Esophagus muscularis mucosa (tissue), 4 donors: ENCODE measurements at places on chromosomes 2 and 18. TPM values are rescaled to one million over a fixed set of nuclear protein-coding genes. Genes with fewer than 3 reads are reported as not detected.
A peak's percentile ranks its signal among the peaks of the same experiment; 100 is the strongest.

KIAA1328 gene
- 13.1 TPM for total RNA-seq

DNA sequence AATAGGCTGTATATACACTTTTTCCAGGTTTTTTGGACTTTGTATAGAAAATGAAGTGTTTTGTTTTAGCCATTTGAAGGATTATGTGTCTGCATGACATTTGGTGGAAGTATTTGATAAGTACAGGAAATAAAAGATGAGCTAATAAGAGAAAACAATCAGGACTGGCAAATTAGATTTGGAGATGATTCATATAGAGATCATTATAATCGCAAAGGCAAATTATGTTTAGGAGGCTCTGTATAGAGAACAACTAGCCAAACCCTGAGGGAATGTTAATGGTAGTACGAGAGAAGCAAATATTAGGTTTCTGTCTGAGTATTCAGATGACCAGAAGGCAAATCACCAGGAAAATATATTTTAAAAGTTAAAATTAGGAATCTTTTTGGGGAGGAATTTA, 41.7 kb downstream of the PLCL1 start:
- H3K4me3 ChIP-seq = no peak overlapping the region
- DNase-seq = no peak
- peaks cover 51% of the 10 kb centered on the region for H3K4me1 ChIP-seq
- no peaks in the 10 kb centered on the region for H3K27me3 ChIP-seq
- H3K27ac ChIP-seq = peak overlapping the region; percentile 68
- H3K36me3 ChIP-seq = no peaks in the 10 kb centered on the region

DNA sequence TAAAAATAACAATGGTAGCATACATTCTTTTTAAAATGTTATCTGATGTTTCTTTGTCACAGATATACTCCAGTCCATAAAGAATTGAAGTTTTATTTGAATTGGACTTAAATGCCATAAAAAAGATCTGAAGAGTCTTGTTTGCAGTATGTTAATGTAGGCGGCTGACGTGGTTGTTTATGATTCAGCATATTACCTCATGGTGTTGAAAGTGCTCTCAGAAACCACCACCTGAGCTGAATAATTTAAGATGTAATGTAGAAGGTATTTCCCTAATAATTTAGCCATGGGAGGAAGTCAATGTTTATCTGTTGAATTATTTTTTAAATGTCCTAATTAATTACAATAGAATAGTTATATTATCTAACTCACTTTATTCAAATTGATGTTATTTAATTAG, 58.6 kb upstream of the CHN1 start:
- peaks cover 7% of the 10 kb centered on the region for H3K36me3 ChIP-seq
- no peak overlapping the region for H3K27ac ChIP-seq

- H3K27ac ChIP-seq = no peak overlapping the region
- H3K4me3 ChIP-seq = no peak overlapping the region
- no peak for DNase-seq
- no peaks in the 10 kb centered on the region for H3K36me3 ChIP-seq
- H3K27me3 ChIP-seq = no peaks in the 10 kb centered on the region
These were observed 8.7 kb upstream of the BIN1 start for GRCh38 chr2:127115471-127116199.

TWIST2 gene
- total RNA-seq = 46.9 TPM

GRCh38 chr2:143581134-143581533, 451.9 kb downstream of the ARHGAP15 start:
- no peaks in the 10 kb centered on the region for H3K27me3 ChIP-seq
- no peak for DNase-seq
- no peaks in the 10 kb centered on the region for H3K36me3 ChIP-seq
- H3K4me1 ChIP-seq = no peaks in the 10 kb centered on the region
- H3K27ac ChIP-seq = no peak overlapping the region

CD8B2 gene
- not detected for total RNA-seq

SERPINB4 gene
- total RNA-seq = not detected

- H3K4me3 ChIP-seq = no peak overlapping the region
- no peaks in the 10 kb centered on the region for H3K36me3 ChIP-seq
- no peaks in the 10 kb centered on the region for H3K27me3 ChIP-seq
- DNase-seq = no peak
- H3K4me1 ChIP-seq = peaks cover 6% of the 10 kb centered on the region
These were observed 38.3 kb downstream of the GCG start for GRCh38 chr2:162113776-162114168.

GRCh38 chr18:40962784-40963183, 992.2 kb upstream of the PIK3C3 start:
- H3K27me3 ChIP-seq = no peaks in the 10 kb centered on the region
- H3K36me3 ChIP-seq = no peaks in the 10 kb centered on the region
- no peaks in the 10 kb centered on the region for H3K4me1 ChIP-seq
- H3K27ac ChIP-seq = no peak overlapping the region
- H3K4me3 ChIP-seq = no peak overlapping the region
- no peak for DNase-seq

GRCh38 chr18:54776282-54776977, 51.8 kb upstream of the RAB27B start:
- DNase-seq = no peak
- no peak overlapping the region for H3K27ac ChIP-seq
- no peaks in the 10 kb centered on the region for H3K27me3 ChIP-seq
- H3K4me1 ChIP-seq = peaks cover 13% of the 10 kb centered on the region
- H3K4me3 ChIP-seq = no peak overlapping the region

VWA3B gene
- not detected for total RNA-seq

- H3K27me3 ChIP-seq = no peaks in the 10 kb centered on the region
- no peaks in the 10 kb centered on the region for H3K36me3 ChIP-seq
- DNase-seq = no peak
- H3K4me3 ChIP-seq = peak overlapping the region; percentile 25
- peaks cover 33% of the 10 kb centered on the region for H3K4me1 ChIP-seq
These were observed 10.8 kb upstream of the MAPRE2 start for GRCh38 chr18:35030277-35030989.

GRCh38 chr18:31679791-31680432, 4.5 kb downstream of the B4GALT6 start:
- no peaks in the 10 kb centered on the region for H3K27me3 ChIP-seq
- H3K27ac ChIP-seq = peak overlapping the region; percentile 48
- peaks cover 34% of the 10 kb centered on the region for H3K4me1 ChIP-seq
- H3K4me3 ChIP-seq = no peak overlapping the region
- no peaks in the 10 kb centered on the region for H3K36me3 ChIP-seq
- no peak for DNase-seq

POTEJ gene
- not detected for total RNA-seq

DNA sequence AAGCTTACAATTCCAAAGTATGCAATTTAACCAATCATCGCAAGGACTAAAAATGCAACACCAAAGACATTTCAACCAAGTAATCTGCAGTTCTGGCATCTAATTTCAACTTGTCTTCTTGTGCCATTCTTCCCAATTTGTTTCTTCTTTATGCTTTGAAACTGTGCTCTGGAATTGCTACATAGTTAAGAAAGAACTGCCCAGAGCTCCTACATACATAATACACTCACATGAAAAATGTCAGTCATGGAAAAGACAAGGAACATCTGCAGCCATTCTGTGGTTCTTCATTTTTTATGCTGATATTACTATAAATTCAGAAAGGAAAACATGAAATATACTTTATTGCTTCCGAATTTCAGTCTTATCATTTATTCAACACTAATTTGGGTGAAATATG, 4.4 kb downstream of the EPB41L3 start:
- no peaks in the 10 kb centered on the region for H3K36me3 ChIP-seq
- no peaks in the 10 kb centered on the region for H3K27me3 ChIP-seq
- H3K27ac ChIP-seq = no peak overlapping the region
- H3K4me3 ChIP-seq = no peak overlapping the region

DNA sequence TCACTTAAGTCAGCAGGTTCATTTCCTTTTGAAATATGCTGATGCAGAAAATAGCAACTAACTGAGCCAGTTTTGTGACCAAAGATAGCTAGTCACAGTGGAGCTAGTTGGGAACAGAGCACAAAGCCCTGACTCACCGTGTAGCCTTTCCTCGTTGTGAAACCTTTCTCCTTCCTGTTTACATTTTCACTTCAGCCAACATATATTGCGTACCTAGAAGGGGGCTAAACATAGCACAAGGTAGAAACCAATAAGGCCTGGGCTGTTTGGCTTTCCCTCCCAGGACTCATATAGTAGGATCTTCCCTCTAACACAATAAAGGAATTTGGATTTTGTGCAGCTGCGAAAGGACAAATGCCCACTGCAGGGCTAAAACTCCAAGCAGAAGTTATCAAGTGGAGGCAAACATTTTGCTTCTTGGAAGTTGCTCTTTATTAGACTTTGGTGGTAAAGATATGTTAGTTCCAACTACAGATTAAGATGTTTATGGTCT, 24.5 kb upstream of the LPIN2 start:
- no peaks in the 10 kb centered on the region for H3K4me1 ChIP-seq
- no peaks in the 10 kb centered on the region for H3K27me3 ChIP-seq
- peak; percentile 62 for DNase-seq
- H3K4me3 ChIP-seq = no peak overlapping the region
- no peak overlapping the region for H3K27ac ChIP-seq

DIS3L2 gene
- 21.2 TPM for total RNA-seq

- H3K27ac ChIP-seq = no peak overlapping the region
- no peak overlapping the region for H3K4me3 ChIP-seq
- no peak for DNase-seq
These were observed 59.9 kb downstream of the RNF152 start for GRCh38 chr18:61832858-61833257.

- H3K4me1 ChIP-seq = no peaks in the 10 kb centered on the region
- H3K27ac ChIP-seq = no peak overlapping the region
- no peak overlapping the region for H3K4me3 ChIP-seq
- DNase-seq = no peak
- H3K36me3 ChIP-seq = peaks cover 23% of the 10 kb centered on the region
These were observed 53.3 kb upstream of the NARS1 start for GRCh38 chr18:57674891-57675290.

DNA sequence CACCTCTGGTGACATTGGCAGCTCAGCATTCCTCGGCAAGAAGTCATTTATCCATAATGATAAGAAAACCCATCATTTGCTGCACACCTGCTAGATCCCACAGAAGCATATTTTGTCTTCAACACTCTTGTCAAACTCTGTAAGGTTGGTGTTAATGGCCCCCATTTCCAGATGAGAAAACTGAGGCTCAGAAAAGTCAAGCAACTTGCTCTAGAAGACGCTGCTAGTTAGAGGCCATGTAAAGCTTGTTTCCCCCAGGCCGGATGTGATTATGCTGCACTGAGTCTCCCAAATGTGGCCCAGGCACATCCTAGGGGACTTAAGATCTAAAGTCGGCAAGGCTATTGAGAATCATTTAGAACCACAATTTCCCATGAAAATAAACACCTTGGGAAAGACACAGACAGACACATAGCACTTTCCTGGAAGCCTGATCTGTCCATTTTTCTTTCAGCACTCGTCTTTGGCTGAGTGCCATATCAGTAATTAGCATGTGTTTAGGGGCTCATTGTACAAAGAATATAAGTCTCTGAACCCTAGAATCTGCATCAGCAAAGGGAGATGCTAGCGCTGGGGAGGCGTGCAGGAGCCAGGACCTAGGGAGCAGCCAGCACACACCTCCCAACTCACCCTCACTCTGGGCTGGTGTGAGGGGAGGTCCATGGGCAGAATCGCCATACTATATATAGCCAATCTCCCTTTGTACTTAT, 39.3 kb downstream of the C1QL2 start:
- DNase-seq = no peak
- no peaks in the 10 kb centered on the region for H3K27me3 ChIP-seq
- H3K27ac ChIP-seq = no peak overlapping the region

DNA sequence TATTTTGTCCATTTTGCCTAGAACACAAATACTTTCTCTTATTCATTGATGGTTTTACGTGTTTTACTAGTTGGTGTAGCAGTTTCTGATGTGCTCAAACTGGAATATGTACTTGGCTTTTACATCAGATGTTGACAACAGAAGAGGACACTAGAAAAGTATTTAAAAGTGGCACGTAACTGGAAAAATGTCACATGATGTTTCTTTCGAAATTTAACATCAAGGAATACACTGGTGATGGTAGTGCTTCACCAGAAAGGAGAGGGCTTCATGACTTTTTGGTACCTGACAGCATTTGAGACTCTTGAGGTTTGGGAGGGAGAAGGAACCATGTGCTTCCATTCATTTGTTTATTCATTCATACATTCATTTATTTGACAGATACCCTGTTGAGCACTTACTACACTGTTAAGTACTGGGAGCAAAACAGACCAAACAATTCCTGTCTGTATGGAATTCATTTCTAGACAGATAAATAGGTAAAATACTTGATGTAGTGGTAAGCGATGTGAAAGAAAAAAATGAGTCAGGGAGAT, 1.5 kb downstream of the GIGYF2 start:
- H3K27me3 ChIP-seq = no peaks in the 10 kb centered on the region
- H3K4me3 ChIP-seq = peak overlapping the region; percentile 96
- no peak overlapping the region for H3K27ac ChIP-seq
- no peak for DNase-seq

DNA sequence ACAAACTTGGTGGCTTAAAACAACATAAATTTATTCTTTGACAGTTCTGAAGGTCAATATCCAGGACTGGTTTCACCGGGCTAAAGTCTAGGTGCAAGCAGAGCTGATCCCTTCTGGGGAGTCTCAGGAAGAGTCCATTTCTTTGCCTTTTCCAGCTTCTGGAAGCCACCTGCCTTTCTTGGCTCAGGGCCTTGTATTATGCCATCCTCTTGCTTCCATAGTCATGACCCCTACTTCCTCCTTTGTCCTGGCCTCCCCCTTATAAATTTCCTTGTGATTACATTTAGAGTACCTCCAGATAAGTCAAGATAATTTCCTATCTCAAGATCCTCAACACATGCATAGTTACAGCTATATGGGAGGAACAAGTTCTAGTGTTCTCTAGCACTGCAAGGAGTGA, 1089.5 kb downstream of the LRP1B start:
- DNase-seq = no peak
- no peaks in the 10 kb centered on the region for H3K4me1 ChIP-seq
- H3K36me3 ChIP-seq = no peaks in the 10 kb centered on the region
- H3K4me3 ChIP-seq = no peak overlapping the region
